Caco-2 (cell line): ENCODE measurements at places on chromosomes 6 and 20.

DNA sequence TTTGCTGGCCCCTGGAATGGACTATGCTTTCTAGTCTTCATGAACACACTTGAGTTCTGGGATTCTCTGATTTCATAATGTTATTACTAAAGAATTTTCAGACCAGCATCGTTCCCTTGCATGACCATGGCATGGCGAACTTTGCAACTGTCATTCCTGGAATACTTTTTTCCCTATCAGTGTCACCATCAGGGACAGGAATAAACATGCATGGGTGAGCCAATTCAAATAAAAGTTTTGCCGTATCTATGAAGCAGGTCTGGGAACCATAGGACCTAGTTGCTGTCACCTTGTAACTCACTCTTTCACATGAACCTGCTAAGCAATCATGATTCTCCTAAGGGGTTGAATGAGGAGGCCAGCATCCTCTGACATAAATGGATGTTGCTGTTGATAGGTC, 68.2 kb upstream of the AGPAT4 start:
- DNase-seq: peak; percentile 28

DNA sequence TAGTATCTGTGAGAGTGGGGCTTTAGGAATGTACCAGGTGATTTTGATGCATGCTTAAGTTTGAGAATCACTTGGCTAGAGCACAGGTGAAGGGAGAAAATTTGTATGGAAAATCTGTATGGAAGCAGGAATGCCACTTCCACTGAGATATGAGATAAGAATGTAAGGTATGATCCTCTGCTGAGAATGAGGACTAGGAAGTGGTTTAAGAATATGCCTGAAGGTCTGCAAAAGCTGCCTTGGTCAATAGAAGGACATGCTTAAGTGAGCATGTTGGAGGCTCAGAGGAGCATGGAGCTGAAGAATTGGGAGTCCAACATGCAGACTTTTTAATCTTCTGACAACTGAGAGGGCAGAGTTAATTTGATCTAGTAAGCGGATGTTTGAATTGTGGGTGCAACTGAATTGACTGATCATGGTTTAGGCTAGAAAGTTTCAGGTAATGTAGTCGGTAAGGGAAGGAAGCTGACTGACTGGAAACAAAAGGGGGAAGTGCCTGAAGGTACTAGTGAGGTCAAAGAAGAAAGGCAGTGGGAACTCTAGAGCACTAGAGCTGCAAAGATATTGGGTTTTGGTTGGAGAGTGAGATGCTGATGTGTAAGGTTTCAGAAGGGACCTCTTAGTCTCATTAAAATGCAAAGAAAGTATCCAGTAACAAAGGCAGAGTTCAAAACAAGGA, 28.6 kb upstream of the NOTCH4 start:
- no peak for DNase-seq

- no peak for DNase-seq
Measured at GRCh38 chr20:50259705-50260478, 69.3 kb downstream of the CEBPB start.

DNA sequence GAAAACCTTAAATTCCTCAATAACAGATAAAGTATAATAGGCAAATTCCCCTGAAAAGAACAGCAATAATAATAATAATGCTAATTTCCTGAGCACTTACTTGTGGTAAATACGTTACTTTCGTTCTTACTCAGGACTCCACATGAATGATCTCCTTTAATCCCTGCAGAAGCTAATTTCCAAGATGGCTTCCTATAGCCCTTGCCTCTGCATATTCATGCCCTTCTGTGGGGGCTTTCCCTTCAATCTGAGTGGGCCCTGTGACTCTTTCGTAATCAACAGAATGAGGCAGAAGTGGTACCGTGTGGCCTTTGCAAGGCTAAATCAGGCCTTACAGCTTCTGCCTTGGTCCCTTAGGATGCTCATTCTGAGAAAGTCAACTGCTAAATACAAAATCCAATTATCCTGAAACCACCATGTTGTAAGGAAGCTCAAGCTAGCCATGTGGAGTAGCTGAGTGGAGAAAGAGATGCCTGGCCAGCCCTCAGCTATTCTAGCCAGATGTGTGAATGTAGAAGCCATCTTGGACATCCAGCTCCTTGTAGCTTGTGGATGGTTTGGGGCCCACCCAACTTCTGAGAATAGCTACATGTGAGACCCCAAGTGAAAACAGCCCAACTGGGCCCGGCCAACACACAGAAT, 50.5 kb downstream of the MCUR1 start:
- DNase-seq: no peak

- DNase-seq: peak; percentile 79
Measured at GRCh38 chr20:38725931-38726803, 1.9 kb downstream of the SLC32A1 start.
